Fibroblast of skin of abdomen (primary cell): ENCODE measurements at places on chromosomes 2 and 18.

- DNase-seq, result no peak
Observed at GRCh38 chr18:12464731-12465130, 57.0 kb downstream of the PRELID3A start.

DNA sequence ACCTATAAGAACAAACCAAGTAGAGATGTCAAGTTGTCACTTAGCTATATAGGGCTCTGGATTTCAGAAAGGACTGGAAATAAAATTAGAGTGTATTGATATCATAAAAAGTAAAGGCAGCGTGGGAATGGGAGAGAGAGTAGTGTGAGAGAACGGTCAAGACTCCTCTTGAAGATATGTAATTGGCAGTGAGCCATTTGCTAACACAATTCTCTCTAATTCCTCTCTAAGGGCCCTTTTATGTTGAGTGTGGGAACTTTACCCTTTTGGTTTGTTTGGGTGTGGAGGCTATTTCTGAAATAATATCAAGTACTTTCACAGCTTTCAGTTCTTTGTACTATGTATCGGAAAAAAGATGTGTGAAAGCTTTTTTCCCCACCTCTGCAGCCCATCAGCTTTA, 196.8 kb downstream of the LRRTM4 start:
- no peak for DNase-seq

GRCh38 chr2:60510713-60511112, 42.7 kb downstream of the BCL11A start:
- DNase-seq, result no peak

GRCh38 chr2:81513328-81513727, 1208.8 kb upstream of the LRRTM1 start:
- no peak for DNase-seq

DNA sequence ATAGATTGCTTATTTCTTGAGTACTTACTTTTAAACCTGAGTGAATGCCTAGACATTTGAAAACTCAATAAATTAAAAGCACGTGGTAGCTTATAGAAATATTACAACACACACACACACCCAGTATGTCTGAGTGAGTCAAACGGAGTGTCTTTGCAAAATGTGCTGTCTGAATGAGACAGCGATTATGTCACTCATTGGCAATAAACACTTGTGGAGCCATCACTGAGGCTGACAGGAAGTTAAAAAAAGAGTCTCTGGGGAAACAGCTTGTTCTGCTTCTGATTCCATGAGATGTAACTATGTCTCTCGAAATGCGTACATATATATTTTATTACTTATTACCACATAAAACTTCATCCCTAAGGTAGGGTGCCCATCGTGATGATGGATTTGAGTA, 22.3 kb upstream of the VPS4B start:
- peak; percentile 89 for DNase-seq

DNA sequence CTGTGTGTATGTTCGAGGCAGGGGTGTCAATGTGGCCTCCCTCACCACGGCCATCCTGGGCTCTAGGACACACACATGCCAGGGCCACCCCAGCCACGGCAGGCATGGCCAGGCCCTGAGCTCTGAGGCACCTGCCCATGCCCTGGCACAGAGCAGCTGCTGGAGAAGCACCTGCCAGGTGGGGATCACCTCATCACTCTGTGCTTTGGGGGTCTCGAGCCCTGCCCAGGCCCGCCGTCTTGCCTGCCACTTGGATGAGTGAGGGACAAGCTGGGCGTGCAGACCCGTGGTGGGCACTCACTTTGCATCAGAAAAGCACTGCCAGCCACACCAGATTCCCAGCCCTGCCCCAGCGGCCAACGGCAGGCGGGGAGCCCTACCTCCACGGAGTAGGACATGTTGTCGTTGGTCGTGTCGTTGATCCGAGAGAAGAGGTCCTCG, 33.1 kb downstream of the KIF1A start:
- DNase-seq, result no peak

DNA sequence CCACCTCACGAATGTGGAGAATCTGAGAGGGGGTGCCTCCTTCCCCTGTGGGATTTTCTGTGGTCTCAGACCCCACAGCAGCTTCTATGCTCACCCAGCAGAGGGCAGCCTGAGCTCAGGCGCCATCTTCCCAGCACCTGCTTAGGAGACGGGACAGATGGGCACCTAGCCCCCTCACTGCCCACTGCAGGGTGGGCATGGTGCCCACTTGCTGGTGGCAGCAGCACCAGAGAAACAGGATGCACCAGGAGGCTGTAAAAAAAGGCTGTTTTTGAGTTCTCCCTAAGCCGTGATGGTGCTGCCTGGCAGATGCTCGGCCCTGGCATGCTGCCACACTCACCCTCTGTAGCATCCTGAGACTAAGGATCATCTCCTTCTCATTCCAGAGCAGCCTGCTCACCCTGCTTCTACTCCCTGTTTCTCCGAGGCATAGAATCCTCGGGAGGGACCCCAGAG, 19.1 kb upstream of the SLC20A1 start:
- DNase-seq, result peak; percentile 82

- peak; percentile 76 for DNase-seq
Observed at GRCh38 chr2:50952596-50952995, 79.3 kb downstream of the NRXN1 start.

- no peak for DNase-seq
Observed at GRCh38 chr2:218485986-218486667, 67.2 kb downstream of the VIL1 start.

GRCh38 chr18:3132700-3133099, 87.1 kb downstream of the MYOM1 start:
- no peak for DNase-seq

- DNase-seq, result peak; percentile 79
Observed at GRCh38 chr2:54810246-54810645, 86.8 kb downstream of the EML6 start.

DNA sequence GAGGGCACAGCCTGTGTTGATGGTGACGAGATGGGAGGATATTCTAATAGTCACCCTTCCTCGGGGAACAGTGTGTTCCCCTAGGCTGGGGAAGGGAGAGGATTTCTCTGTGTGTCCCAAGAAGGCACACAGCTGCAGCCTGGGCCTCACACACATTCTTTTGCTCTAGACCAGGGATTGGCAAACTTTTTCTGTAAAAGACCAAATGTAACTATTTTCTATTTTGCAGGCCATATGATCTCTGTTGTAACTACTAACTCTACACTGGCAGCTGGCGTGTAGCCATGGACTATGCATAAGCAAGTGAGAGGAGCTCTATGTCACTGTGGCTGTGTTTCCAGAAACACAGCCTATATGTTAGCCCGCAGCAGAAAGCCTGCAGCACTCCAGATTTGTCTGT, 65.8 kb downstream of the ARHGAP28 start:
- peak; percentile 79 for DNase-seq

DNA sequence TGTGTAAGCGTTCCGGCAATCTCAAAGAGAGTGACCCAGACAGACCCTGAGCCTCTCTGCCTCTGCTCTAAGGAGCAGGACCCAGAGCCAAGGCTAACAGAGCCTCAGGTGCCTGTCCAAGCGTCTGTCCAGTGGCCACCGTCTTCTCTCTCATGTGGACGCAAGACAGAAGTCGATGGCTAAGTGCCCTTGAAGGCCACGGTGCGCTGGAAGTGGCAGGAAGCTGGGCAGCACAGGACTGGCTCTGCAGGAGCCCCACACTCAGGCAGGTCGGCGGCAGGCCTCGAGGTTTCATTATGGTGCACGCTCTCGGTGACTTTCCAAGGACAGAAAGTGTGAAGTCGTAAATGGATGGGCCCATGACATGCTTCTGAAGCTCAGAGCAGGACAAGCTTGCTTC, 49.1 kb downstream of the HDAC4 start:
- DNase-seq, result no peak

GRCh38 chr2:46390036-46390435, 89.3 kb upstream of the TMEM247 start:
- no peak for DNase-seq

GRCh38 chr18:47574966-47575365, 323.5 kb upstream of the SKOR2 start:
- no peak for DNase-seq

DNA sequence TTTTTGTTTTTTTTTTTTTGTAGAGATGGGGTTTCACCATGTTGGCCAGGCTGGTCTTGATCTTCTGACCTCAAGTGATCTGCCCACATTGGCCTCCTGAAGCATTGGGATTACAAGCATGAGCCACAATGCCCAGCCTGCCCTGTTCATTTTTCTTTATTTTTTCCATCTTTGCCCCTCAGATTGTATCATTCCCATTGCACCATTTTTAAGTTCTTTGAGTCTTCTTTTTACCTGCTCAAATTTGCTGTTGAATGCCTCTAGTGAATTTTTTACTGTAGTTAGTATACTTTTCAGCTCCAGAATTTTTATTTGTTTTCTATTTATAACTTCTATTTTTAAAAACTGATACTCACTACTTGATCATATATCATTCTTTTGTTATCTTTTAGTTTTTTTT, 101.4 kb upstream of the SLC4A10 start:
- no peak for DNase-seq

DNA sequence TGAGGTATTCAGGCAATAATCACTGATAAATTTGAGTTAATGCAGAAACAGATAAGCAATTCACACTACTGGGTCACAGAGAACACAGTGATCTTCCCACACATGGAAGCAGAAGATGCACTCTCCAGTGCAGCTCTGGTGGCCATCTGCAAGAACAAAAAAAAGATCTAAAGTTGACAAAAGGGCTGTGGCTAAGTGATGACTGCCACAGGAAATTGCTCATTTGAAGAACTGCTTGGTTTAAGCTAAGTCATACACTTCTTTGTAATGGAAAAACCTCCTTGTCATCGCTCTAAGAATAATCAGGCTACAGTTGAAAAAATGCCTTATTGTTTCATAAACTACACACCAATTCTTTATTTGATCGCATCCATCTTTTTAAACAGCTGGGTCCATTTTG, 115.1 kb downstream of the DTNB start:
- peak; percentile 83 for DNase-seq

DNA sequence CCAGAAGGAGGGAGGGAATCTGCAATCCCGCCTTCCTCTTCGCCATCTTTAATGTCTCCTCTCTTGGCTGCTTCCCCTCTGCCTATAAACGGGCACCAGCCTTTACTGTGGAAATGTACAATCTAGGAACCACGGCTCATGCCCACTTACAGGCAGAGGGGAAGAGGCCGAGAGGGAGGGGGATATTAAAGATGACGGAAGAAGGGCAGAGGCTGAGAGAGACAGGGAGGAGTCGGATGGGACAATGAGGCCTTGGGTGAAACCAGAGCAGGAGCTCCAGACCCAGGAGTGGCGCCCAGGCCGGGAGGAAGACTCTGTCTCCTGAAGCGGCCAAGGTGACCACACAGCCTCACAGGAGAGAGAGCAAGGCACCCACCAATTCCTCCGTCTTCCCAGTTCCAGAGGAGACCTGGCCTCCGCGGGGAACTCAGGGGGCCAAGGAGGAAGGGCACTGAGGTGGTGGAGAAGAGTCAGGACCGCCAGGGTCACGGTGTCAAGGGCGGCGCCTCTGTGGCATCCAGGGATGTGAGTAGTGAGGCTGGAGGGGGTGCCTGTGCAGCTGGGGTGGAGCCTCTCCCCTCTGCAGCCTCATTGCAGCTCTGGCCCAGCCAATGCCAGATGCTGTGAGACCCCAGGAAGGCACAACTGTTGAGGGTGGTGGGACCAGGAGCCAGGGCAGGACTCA, 67.8 kb downstream of the CIB4 start:
- DNase-seq, result no peak

DNA sequence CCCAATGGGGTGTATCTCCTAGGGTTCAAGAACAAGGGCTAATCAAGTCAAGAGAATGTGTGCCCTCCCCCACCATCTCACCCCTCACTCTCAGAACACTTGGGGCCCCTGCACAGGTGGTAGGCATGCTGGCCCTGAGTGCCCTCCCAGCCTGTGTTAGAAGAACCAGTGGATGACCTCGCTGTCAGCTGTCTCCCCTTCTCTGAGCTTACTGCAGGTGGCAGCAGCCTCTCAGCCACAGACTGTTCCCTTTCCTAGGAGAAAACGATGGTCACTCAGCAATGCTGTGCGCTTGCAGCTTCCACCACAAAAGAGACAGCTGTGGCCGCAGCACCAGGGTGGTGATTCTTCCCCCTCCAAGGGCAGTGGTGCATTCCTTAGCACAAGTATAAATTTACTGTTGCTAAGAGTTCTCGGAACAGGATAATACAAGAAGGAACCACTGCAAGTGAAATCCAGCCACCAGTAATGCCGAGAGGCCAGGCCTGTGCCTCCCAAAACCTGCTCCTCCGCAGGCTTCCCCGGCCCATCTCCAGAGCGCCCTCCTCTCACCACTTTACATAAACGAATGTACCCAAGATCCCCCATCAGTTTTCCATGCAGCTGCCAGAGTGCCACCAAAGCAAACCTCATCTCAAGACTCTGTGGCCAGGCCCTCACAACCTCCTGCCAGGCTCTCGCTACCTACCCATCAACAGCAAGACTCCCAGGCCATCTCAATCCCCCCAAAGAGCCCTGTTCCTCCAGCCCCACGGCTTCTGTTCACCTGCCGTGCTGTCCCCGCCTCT, 935 bp upstream of the RAMP1 start:
- peak; percentile 76 for DNase-seq

GRCh38 chr18:8890957-8891464, 185.7 kb downstream of the MTCL1 start:
- peak; percentile 97 for DNase-seq

DNA sequence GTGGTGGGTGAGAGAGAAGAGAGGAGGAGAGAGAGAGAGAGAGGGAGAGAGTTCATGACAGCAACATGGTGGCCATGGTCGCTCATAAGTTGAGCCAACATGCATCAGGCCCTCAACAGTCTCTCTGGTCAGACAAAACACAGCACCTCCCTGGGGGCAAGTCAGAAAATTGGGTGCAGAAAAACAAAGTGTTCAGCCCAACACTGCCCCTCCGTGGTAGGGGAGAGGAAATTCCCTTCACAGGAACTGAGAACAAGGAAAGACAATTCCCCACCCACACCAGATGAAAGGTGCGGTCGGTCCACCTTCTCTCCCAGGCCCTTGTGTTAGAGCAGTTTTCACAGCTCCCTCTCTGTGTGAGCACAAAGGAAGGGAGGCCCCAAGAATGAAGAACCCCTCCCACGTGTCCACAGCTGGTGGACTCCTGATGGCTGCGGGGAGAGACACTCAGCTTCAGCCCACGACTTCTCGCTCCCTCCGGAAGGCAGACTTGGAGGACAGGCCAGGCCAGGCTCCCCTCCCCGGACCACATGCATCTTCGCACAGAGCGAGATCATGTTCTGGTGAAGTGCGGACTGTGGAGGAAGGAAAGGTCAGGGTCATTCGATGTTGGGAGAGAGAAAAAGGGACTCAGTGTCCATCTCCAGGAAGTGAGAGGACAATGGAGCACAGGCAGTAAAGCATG, 181.7 kb downstream of the ANAPC1 start:
- peak; percentile 51 for DNase-seq

- no peak for DNase-seq
Observed at GRCh38 chr2:217960351-217960750, 42.4 kb downstream of the TNS1 start.

DNA sequence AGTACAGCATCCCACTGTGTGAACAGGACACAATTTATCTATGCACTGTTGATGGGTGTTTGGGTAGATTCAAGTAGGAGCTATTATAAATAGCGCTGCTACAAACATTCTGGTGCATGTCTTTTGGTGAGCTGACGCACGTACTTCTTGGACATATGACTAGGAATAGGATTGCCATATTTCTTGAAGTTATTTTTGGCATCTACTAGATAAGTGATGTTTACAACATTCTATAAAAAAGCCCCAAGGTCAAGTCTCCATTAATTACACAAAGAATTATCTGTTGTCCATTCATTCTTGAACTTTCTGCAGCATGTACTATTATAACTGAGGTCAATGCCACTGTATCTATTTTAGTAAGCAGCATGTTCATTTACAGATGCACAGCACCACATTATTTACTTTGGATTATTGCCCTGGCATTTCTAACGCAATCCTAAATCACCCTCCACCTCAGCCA, 225.5 kb upstream of the TMEM200C start:
- DNase-seq, result no peak

- no peak for DNase-seq
Observed at GRCh38 chr18:70452501-70452900, 163.7 kb downstream of the SOCS6 start.
